ENCODE measurements at places on chromosomes 12 and 14.

GRCh38 chr12:89542912-89543592 lies 17.2 kb upstream of the POC1B start:
- peak; percentile 61 for DNase-seq

- no peak for DNase-seq
These were observed 173.8 kb downstream of the AEBP2 start for GRCh38 chr12:19613051-19613535.

GRCh38 chr14:72883961-72884360 lies 9.9 kb downstream of the DPF3 start:
- no peak for DNase-seq

GRCh38 chr14:25011095-25011494 lies 38.9 kb downstream of the STXBP6 start:
- DNase-seq: no peak

DNA sequence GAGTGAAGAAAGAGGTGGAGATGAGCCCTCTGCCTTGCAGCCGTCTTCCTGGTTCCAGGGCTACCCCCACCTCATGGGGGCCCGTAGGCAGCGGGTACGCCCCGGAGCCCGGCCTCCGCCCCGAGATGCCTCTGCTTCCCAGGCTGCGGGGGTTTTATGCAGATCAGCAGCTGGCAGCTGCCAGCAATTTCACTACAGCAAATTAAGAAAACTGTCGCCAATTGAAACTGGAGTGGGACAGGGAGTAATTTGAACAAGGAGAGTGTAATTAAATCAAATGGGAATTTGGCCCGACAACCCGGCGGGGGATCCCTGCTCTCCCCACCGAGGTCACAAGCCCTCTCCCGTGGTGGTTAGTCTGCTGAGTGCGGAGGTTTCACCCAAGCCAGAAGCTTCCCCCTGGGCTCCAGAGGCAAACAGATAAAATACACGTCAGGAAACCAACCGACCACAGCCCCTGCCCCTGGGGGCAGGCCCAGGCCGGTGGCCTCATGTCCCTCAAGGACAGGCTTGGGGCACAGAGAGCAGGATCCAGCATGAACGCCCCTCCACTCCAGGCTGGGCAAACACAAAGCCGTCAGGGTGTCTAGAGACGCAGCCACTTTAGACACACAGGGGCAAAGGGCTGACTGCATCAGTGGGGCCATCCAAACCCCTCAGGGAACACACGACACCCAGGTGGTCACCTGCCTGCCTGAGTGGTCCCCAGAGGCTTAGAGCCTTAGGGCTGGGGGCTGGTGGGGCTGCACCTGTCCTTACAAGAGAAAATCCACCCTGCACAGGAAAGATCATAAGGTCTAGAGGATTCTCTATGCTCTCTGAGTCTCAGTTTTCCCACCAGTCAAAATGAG lies 53.8 kb downstream of the TESC start:
- no peak for DNase-seq

DNA sequence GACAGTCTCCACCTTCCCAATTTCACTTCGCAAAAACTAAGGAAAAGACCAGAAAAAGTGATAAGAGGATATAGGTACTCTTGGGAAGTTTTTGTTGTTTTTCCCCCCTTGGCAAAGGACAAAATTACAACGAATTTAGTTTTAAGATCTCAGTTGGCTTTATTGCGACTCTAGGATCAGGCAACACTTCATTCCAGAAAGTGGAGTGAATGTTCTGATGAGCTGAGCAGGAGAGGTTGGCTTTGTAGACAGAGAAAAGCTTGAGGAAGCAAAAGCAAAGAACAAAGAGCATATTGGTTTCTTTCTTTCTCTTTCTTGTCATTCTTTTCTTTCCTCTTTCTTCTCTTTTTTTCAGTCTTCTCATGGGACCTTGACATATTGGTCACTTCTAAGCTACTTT lies 640 bp upstream of the ZFYVE1 start:
- no peak for DNase-seq

DNA sequence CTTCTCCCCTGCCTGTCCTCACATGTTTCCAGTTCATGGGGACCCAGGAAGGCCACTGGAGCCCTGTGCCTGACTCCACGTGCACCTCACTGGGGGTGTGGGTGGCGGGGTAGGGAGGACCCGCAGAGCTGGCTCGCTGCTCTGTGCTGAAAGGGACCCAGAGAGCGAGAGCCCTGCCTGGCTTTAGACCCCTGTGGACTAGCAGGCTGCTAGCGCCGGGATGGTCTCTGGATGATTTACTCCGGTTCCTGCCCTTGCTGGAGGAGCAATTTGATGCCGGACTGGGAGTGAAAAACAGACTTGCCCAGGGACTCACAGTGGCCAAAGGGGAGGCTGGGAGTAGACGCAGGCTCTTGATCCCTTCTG lies 49.0 kb downstream of the NTF3 start:
- no peak for DNase-seq

GRCh38 chr12:76967181-76967885 lies 88.5 kb upstream of the CSRP2 start:
- no peak for DNase-seq

GRCh38 chr12:107818984-107819383 lies 44.5 kb downstream of the ASCL4 start:
- DNase-seq: no peak

DNA sequence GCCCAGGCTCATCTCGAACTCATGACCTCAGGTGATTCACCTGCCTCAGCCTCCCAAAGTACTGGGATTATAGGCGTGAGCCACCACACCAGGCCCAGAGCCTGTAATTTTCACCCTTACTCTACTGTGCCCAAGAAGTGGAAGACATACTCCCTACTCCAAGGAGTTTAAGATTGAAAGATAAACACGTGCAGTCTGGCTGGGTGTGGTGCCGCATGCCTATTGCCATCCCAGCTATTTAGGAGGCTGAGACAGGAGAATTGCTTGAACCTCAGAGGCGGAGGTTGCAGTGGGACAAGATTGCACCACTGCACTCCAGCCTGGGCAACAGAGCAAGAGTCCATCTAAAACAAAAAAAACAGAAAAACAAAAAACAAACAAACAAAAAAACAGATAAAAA lies 90.0 kb downstream of the NINJ2 start:
- DNase-seq: no peak

DNA sequence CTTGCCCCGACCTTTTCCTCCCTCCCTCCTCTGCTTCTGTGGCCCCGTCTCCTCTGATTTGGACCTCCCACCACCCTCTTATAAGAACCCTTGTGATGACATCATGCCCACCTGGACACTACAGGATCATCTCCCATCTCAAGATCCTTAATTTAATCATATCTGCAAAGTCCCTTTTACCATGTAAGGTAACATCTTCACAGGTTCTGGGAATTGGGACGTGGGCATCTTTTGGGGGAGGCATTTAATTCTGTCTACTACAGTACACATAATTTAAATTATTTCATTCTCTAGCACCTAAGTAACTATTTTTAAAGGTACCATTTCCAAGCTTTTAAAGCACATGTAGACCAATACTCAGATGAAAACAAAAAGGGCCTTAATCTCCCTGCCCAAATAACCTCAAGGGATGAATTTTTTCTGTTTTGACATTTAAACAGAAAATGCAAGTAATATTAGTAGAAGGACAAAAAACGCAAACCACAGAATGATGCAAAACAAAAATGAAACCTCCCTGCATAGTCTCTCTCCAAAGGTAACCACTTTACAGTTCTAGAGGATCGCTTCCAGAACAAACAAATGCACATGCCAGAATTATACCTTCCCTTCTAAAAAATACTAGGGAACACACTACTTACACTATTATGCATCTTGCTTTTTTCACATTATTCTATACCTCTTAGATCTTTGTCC lies 222.1 kb downstream of the AACS start:
- no peak for DNase-seq

DNA sequence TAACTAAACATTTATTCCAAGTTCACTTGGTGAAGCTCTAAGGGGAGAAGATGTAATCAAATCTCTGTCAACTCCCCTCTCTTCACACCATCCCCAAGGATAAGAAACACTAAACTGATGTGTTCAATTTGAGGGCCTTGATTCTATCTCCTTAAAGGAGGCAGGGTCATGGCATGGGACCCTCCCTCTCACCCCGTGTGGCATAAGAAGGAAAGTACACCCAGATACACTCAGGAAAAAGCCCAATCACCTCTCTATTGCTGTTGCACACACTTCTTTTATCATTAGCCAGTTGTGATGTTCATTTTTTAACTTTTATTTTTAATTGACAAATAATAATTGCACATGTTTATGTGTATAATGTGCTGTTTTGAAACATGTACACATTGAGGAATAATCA lies 35.1 kb downstream of the WASHC3 start:
- no peak for DNase-seq

- DNase-seq: peak; percentile 47
These were observed 2.0 kb downstream of the NFKBIA start for GRCh38 chr14:35402323-35403113.

- no peak for DNase-seq
These were observed 38.3 kb downstream of the PRMT8 start for GRCh38 chr12:3529281-3529680.

GRCh38 chr12:3165078-3165980 lies 88.2 kb downstream of the TSPAN9 start:
- no peak for DNase-seq

GRCh38 chr14:68756000-68756481 lies 36.8 kb downstream of the ZFP36L1 start:
- no peak for DNase-seq

DNA sequence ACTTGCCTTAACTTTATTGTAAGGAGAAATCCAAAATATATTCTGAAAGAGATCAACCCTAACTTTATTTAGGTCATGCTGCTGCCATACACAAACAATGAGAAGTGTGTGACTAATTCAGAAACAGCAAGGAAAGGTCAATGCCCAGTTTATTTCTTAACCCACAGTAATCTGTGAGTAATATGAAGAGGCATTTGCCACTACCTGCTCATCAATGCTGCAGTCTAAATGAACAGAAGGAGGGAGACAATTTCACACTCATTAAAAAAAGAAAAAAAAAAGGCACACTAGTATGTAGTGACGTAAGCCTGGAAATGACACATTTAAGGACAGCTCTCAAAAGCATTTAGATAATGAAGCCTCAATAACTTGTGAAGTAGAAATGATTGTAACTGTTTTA lies 90.5 kb upstream of the FOXN3 start:
- DNase-seq: no peak

DNA sequence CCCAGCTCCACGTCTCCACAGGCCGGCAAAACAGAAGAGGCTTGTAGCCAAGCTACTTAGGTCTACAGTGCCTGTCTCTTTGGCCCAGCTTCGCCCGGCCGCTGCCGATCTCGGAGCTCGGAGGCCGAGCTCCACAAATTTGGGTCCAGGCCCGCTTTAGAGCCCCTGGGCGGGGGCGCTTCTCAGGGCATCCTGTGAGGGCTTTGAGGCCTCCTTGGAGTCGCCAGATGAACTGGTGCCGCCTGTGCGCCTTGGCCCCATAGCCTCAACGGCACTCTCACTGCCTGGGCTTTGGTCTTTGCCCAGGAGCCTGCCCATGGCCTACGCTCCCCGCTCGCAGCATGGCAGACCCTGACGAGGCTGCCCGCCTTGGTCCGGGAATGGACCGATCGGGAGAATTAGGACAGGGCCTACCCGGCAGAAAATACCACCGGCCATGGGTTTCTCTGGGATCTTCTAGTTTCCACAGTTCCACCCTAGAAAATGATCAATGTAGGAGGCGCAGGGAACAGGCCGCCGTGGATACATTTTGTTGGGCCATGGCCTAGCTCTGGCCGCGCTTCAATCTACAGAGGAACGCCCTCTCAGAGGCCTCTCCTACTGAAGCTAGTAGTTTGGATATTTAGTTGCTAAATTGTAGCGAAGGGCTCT lies 953 bp upstream of the NKX2-8 start:
- no peak for DNase-seq

- no peak for DNase-seq
These were observed 7.1 kb downstream of the POP5 start for GRCh38 chr12:120574106-120574505.

- DNase-seq: no peak
These were observed 2.7 kb upstream of the LAG3 start for GRCh38 chr12:6769666-6770065.

GRCh38 chr14:96987086-96987474 lies 189.9 kb downstream of the VRK1 start:
- no peak for DNase-seq

- no peak for DNase-seq
These were observed 198.9 kb downstream of the ZFP36L1 start for GRCh38 chr14:68593806-68594536.

DNA sequence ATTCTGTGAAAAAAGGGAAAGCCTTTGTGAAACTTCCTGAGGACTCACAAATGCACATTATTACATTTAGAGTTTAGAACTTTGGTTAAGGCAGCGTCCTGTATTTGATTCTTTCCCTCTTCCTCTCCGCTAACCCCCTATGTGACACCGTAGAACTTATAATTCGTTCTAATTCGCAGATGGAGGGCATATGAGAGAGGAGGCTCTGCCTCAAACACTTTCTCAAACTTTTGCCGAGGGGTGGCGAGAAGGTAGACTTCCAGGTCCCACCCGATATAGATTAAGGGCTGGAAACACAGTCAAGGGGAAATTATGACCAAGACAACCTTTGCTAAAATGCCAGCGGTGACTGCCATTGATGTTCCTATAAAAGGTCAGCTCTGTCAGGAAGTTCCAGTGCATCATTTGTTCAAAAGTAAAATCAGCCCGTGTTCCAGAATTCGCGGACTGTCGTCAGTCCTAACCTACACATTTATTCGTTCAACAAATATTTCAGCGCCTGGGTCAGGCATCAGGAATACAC lies 904 bp upstream of the PAPOLA start:
- no peak for DNase-seq

DNA sequence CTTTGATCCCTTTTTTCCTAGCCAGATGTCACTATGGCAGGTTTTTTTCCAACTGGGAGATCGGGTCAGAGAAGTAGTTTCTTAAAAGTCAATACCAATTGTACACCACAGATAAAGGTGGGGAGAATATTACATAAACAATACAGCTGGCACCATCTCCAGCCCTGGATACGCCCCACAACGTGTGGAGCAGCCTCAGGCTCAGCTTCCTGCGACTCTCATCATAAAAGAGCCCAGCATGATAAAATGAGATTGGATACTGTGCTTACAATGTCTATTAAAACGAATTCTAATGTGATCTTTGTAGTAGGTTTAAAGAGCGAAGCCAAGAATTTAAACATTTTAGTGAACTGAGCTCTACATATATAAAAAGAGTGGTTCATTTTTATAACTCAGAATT lies 21.5 kb downstream of the EFCAB11 start:
- DNase-seq: no peak

GRCh38 chr14:101350691-101351090 lies 210.6 kb upstream of the DIO3 start:
- no peak for DNase-seq

DNA sequence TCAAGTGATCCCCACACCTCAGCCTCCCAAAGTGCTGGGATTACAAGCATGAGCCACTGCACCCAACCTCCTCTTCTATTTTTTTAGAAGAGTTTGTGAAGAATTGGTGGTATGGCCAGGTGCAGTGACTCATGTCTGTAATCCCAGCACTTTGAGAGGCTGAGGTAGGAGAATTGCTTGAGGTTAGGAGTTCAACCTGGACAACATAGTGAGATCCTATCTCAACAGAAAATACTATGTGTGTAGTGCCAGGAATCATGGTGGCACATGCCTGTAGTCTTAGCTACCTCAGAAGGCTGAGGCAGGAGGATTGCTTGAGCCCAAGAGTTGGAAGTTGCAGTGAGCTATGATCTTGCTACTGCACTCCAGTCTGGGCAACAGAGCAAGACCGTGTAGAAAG lies 5.5 kb upstream of the ATF7 start:
- DNase-seq: no peak

GRCh38 chr12:52148464-52149181 lies 43.2 kb downstream of the KRT80 start:
- no peak for DNase-seq

- no peak for DNase-seq
These were observed 24.1 kb downstream of the NUP37 start for GRCh38 chr12:102095677-102096263.
